T-helper 17 cell (primary cell): ENCODE measurements at places on chromosomes 2 and 18.

GRCh38 chr2:129587426-129588064 lies 391.9 kb upstream of the RAB6C start:
- DNase-seq: no peak

DNA sequence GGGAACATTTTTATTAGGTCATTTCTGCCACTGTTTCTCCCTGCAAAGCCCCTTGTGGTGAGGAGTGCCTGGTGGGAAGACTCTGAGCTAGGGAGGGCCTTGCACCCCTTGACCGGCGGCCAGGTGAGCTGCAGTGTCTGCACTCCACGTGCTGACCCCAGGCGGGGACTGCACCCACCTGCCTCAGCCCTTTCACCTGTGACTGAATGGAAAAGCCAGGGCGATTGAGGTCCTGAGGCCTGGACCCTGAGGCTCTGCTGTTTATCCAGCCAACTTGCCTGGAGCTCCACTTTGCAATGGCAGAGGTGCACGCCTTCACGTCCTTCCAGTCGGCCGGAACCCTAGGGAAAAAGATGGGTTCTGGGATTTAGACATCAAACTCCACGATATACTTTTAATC lies 53.1 kb downstream of the TMEM18 start:
- DNase-seq: no peak

GRCh38 chr18:76209597-76209996 lies 285.4 kb downstream of the ZNF516 start:
- DNase-seq: no peak

DNA sequence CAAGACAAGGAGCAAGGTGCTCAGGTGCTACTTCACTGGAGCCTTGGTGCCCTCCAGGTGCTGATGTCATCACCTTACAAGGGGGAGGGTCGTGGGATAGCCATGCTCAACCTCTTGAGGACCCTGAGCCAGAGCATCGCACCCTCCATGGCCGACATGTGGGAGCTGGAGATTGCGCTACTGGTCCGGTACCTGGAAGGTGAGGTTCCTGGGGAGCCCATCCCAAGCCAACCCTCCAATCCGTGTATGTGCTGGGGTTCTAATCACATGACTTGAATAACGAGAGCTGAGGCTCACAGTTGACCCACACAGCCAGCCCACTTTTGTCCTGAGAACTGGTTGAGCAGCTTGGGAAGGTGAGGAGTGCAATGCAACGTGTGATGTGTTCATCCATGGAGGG lies 25.9 kb downstream of the MROH2A start:
- no peak for DNase-seq

- DNase-seq: no peak
Observed at GRCh38 chr18:13712400-13713131, 13.8 kb downstream of the FAM210A start.

GRCh38 chr18:79774111-79774510 lies 23.6 kb upstream of the KCNG2 start:
- no peak for DNase-seq
